ENCODE measurements at places on chromosomes 1 and 21.

GRCh38 chr1:59110271-59110670, 186.6 kb upstream of the FGGY start:
- no peak for DNase-seq

DNA sequence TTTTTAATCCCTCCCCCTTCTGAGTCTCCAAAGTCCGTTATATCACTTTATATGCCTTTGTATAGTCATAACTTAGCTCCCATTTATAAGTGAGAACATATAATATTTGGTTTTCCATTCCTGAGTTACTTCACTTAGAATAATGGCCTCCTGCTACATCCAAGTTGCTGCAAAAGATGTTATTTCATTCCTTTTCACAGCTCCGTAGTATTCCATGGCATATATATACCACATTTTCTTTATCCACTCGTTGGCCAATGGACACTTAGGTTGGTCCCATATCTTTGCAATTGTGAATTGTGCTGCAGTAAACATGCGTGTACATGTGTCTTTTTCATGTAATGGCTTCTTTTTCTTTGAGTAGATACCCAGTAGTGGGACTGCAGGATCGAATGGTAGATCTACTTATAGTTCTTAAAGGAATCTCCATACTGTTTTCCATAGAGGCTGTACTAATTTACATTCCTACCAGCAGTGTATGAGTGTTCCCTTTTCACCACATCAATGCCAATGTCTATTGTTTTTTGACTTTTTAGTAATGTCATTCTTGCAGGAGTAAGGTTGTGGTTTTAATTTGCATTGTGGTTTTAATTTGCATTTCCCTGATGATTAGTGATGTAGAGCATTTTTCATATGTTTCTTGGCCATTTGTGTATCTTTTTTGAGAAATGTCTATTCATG, 12.3 kb downstream of the MAN1C1 start:
- no peak for DNase-seq

GRCh38 chr1:109754738-109755137, 9.0 kb downstream of the EPS8L3 start:
- DNase-seq = peak; percentile 2

DNA sequence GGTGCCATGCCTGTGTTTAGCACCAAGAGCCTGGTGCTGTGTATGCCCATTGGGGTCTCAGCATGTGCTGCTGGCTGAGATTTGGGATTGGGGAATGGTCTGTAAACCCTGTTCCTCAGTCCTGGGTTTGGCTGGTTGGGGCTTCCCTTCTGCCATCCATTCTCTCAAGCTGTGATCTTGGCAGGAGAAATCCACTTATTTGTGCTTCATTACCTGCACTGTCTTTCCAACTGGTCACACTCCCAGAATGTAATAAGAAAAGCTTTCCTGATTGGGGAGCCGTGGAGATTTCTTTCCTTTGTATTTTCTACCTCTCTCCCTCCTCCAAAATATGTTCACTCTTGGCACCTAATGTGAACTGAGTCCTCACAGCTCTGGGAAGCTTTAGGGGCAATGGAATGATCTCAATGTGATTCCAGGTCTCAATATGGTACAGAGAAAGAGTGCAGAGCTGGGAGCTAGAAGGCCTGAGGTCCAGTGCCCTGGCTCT, 23.0 kb upstream of the KCNA10 start:
- DNase-seq = no peak

- DNase-seq = no peak
Observed at GRCh38 chr1:231541842-231542241, 13.4 kb downstream of the TSNAX start.

DNA sequence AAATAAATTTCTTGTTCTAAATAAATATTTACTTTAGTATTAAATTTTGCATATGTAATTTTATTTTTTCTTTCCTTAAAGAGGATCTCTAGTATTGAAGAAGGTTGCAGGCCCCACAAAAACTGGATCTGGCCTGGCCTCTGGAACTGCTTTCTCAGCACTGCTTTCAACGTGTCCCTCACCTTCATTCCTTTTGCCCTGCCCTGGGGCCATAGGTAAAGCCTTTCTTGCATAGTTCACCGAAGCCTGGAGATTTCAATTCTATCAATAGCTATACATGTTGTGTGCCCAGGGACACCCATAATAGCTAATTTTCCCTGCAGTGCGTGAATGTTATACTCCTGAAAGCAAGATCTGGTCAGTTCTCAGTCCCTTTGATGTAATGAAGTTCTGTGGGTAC, 12.0 kb upstream of the GPR137B start:
- DNase-seq = no peak

DNA sequence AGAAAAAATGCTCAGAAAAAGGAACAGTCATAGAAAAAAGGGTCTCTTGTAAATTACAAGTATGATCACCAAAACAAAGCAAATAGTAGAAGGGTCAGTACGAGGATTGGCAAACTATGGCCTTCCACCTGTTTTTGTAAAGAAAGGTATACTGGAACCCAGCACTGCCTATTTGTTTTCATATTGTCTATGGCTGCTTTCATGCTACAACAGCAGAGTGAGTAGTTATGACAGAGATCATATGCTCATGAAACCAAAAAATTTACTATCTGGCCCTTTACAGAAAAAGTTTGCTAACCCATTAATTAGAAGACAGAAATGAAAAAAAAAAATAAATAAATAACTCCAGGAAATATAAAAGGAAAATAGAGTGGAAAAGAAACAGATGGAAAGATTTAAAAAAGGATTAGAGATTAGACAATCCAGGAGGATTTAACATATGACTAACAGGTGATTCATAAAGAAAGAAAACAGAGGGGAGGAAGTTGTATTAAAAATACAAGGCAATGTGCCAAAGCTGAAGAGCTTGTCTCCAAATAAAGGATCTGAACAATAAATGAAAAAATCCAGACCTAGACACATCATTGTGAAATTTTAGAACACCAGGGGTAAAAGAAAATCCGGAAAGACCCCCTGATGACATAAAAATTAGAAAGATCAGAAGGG, 108.5 kb upstream of the SERTAD4 start:
- DNase-seq = no peak

- DNase-seq = no peak
Observed at GRCh38 chr1:40438391-40439015, 11.8 kb upstream of the ZFP69B start.

- DNase-seq = no peak
Observed at GRCh38 chr1:6794164-6794563, 8.9 kb downstream of the CAMTA1 start.

DNA sequence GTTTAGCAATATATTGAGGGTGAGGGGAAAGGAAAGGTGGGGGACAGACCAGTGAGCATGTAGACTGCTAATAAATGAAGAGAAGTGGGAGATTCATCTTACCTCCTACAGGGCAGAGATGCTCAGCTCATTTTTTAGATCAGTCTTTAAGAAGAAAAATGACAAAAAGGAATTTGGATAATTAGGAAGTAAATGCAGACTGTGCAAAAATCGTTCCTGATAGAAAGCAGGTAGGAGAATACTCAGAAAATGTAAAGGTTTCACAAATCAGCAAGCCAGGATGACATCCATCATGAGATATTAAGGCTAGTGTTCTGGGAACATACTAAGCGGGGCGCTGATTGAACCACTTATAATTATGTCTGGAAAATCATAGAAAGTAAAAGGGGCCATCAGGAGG, 106.3 kb downstream of the RNF220 start:
- no peak for DNase-seq

DNA sequence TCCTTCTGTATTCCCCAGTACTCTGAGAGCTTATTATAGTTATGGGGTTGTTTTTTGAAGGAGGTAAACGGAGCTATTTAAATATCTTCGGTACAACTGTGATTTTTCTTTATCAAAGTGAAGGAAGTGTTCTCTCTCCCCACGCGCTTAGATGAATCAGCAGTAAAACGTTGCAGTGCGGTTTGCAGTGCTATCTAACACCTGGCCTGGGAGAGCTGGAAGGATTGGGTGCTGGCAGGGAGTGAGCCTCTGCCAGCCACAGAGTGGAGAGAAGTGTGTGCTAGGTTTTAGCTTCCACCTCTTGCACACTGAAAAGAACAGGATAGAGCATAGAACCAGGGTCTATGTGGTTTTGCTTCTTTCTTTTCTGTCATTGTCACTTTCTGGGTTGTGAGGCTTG, 165.9 kb downstream of the SDCCAG8 start:
- DNase-seq = peak; percentile 60

DNA sequence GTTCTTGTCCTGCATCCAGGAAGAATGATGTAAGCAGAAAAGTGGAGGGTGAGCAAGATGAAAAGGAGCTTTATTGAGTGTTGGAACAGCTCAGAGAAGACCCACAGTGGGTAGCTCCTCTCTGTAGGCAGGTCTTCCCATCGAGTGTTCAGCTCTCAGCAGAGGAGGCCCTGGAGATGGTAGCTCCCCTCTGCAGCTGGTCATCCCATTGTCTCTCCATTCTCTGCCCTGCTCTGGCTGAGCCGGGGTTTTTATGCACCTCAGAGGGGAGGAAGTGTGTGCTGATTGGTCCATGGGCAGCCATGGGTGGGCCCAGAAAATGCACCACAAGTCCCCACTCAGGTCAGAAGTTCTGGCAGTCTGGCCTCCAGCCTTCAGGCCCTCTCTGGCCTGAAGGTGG, 713.7 kb downstream of the MATN1 start:
- no peak for DNase-seq

GRCh38 chr1:169106921-169107602, 572 bp downstream of the ATP1B1 start:
- peak; percentile 33 for DNase-seq

DNA sequence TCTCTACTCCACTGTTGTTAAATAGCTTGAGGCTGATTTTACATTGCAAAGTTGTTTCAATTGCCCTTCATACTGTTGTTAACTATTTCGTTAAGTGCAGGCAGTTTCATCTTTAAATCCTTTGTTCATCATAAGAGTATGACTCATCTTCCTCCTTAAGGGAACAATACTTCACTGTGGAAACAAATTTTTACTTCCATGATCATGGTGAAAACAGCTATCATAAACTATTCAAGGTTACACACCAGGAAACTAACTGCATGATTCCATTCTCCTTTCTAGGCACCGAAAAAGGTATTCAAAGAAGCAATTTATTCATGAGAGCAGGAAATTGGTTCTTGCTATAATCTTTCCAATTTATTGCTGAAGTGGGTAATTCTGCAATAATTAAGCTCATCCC, 593.2 kb downstream of the LRRIQ3 start:
- no peak for DNase-seq

- DNase-seq = no peak
Observed at GRCh38 chr1:27257155-27257554, 22.7 kb downstream of the WDTC1 start.

- DNase-seq = no peak
Observed at GRCh38 chr1:26701266-26701994, 5.6 kb downstream of the ARID1A start.

GRCh38 chr1:201019321-201019977, 4.1 kb downstream of the KIF21B start:
- peak; percentile 92 for DNase-seq

GRCh38 chr1:2801535-2802291, at the start of gene TTC34:
Gene TTC34, minus strand, starts transcription at chr1:2801693. Its CDS starts 866 bp downstream, at chr1:2800827.
- DNase-seq = peak; percentile 71

DNA sequence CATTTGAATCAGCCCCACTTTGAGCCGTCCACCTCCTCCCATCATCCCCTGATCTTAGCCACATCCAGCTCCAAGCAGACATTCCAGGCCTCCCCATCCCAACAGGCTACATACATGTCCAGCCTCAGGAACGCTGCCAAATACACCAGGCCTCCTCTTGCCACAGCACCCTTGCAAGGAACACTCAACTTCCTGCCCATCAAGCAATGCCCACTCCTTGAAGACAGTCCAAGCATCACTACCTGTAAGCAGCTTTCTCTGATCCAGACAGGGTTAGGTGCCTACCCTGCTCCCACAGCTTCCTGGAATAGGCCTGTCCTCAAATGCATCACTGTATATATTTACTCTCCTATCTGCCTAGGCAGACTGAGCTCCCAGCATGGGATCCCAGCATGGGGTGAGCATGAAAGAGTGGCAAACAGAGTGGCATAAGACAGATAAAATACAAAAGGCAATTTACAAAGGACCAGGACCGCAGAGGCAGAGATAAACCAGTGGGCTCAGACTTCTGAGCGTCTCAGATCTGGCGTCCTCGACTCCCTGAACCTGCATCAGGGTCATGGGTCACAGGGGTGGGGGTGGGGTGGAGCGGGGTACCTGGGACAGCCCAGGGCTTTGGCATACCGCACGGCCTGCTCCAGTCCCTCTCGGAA, 816 bp downstream of the HYI start:
- peak; percentile 33 for DNase-seq

DNA sequence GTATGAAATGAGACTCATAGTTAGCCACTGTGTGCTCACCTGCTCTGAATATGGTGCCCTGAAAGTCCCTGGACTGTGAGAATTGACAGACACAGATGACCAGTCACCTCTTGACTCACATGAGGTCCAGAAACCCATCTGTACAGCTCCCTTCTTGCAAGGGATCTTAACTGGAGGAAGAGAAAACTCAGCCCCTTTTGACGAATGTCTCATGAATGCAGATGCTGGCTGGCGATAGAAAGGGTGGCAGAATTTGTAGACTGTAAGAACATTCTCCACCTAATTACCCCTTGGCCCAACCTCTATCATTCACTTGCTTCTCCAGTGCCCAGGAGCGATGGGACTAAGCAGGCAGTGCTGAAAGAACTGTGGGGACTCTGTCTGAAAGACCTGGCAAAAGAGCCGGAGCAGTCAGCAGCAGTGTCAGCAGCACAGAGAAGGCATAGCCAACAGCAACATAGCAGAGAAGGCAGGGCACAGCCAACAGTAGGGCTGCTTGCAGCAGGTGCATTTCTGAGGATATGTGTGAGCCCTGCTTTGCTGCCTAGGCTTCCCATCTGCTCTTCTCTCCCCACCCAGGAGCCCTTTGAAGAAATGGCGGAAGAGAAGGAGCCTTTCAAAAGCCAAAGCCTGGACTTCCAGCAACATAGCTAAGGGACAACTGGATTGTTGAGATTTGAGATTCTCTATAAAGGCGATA, 25.8 kb upstream of the IFNGR2 start:
- DNase-seq = no peak

- no peak for DNase-seq
Observed at GRCh38 chr21:36692114-36692834, 6.6 kb upstream of the SIM2 start.

DNA sequence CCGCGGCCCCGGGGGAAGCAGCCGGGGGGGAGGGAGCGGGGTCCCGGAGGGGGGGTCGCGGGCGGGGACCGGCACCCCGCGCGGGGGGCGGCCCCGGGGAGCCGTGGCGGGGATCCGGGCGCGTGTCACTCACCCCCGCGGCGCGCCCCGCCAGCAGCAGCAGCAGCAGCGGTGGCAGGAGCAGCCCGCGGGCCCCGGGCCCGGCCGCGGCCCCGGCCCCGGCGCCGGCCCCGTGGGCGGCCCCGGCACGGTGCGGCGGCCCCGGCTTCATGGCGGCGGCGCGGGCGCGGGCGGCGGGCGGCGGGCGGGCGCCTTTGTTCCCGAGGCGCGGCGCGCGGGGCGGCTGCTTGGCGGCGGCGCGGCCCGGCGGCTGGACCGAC, 252 bp downstream of the SDC3 start:
- DNase-seq = no peak

DNA sequence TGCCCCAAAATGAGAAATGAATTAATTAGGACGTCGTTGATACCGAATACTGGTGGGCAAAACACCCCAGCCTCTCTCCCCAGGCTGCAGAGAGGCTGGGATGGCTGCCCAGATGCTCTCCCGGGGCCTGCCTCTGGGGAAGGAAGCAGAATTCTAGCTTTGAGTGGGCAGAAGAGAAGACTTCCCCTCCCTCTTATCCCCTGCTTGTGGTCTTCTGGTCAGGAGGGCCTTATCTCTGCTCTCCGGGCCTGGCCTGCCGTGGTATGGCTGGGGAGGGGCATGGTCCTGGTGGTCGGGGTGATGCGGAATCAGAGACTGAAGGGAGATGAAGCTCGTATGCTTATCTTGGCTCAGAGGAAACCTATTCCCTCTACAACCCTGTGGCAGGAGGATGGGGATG, 9.8 kb upstream of the CSF3R start:
- DNase-seq = no peak

All from activated T-cell treated with anti-CD3 and anti-CD28 coated beads, Interleukin-2, amount 50 U/mL, for 48 hours (primary cell).